Right kidney (tissue), 9 donors: ENCODE measurements at places on chromosomes 6 and 20.

DNA sequence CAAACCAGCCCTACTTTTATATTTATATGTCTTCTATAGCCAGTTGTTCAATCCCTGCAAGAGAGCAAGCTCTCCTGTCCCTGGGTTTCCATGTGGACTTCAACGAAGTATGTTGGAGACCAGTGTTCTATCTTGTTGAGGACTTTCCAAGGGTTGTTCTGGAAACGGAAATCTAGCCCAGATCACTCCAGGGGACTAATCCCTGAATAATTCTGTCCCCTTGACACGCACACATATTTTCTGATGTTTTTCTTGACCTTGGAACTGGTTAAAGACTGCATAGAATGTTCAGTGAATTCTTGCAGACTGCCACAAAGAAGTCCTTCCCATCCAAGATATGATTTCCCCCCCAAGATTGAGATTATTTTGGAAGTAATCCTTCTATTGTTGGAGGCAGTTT, 9.5 kb upstream of the MYLK2 start:
- no peak for DNase-seq

DNA sequence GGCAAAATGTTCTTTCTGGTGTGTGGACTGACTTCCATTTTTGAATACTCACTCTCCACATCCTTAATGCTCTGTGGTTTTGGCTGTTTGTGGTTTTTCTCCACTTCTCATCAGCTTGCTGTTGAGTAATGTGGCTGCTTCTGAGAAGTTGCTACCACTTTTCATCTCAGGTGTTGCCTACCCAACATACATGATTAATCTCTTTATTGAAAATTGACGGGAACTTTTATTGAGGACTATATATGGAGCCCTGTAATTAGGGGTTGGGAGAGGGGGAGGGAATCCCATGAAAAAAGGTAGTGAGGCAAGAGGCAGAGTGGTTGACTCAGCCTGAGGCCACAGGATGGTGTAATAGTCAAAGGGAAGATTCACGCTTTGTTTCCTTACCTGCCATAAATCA, 17.6 kb downstream of the IL22RA2 start:
- DNase-seq, result no peak

GRCh38 chr6:78580923-78581322, 286.4 kb upstream of the IRAK1BP1 start:
- no peak for DNase-seq

DNA sequence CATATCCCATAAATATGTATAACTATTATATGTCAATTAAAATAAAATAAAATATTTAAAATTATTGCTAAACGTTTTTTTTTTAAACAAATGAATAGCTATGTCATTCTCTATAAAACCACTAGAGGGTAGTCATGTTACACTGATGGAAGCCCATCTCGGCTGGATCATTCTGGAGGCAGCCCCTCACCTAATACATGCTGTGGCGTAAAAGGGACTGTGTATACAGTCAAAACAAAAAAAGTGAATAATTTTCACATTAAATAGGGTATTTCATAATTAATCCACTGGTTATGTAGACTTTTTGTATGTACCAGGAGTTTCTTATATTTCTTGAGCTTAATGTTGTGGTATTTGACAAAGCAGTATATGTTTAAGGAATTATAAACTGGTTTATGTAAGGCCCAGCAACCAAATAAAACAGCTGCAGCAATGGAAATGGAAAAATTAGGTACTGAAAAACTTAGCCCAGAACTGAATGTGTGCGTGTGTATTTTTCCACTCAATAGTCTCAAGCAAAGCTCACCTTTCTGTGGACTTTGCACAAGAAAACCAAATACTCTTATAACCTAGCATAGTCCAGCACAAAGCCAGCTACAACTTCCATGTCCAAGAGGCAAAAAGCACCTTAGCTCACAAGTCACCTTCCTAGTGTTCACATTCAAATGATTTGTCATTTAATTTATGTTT, 81.7 kb downstream of the COL9A1 start:
- DNase-seq, result peak; percentile 28

DNA sequence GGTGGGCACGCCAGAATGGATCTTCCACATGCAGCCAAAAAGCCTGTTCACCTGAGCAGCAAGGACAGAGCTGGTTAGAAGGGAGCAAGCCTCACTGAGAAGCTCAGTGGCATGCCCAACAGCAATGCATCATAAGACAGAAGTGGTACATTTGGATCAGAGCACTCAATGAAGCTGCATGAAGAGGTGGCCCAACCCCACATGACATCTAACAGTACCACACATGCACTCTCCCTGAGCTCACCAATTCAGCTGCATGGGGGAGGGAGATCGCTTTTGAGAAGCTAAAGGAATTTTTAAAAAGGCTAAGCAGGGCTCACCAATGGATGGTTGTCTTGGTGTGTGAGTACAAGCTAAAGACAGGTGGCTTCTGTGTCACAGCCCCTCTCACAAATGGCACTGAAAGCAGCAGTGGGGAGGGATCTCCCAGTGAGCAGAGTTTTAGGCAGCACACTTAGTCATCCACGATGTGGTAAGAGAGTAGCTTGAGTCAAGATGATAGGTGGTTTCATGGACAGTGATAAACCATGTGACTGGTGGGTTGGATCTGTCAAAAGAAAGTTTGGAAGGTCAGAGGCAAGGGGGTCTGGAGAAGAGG, 166.6 kb upstream of the TAB2 start:
- DNase-seq, result no peak

- no peak for DNase-seq
Measured at GRCh38 chr6:13288969-13289391, 39.4 kb downstream of the TBC1D7 start.

GRCh38 chr6:87766211-87766610, 64.2 kb upstream of the AKIRIN2 start:
- DNase-seq, result no peak

GRCh38 chr6:110938171-110938570, 20.3 kb upstream of the GTF3C6 start:
- no peak for DNase-seq

DNA sequence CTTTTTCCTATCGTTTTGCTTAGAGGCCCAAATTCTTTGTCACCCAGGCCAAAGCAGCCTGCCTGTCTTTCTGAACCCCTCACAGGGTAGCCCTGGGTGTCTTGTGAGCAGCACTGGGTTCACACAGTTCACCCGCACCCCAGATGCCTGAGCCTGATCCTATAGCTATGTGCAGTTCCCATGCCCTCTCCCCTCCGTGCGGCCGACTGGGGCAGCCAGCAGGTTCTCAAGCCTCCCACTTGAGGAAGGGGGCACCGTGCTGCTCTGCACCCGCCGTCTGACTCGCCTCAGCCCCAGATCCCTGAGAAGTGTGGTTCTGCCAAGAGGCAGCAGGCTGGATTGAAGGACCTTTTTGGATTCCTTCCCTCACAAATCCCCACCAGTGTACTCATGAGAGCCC, 89.0 kb downstream of the PSMB1 start:
- no peak for DNase-seq

- no peak for DNase-seq
Measured at GRCh38 chr6:3650076-3650958, 101.2 kb downstream of the PXDC1 start.

- no peak for DNase-seq
Measured at GRCh38 chr6:145502416-145502815, 232.9 kb downstream of the EPM2A start.

DNA sequence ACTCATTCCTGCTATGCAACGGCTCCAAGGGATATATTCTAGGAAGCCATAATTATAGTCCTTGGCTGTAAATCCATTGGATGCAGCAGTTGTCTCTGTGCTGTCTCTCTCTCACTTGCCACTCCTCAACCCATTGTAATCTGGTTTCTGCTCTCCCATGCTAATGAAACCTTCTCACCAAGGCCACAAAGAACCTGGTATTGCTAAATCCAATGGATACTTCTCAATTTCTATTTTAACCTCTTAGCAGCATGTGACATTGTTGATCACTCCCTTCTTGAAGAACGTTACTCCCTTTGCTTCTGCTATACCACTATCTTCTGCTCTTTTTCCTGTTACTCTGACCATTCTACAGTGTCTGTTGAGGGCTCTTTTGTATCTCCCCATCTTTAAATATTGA, 39.8 kb upstream of the GCLC start:
- no peak for DNase-seq

DNA sequence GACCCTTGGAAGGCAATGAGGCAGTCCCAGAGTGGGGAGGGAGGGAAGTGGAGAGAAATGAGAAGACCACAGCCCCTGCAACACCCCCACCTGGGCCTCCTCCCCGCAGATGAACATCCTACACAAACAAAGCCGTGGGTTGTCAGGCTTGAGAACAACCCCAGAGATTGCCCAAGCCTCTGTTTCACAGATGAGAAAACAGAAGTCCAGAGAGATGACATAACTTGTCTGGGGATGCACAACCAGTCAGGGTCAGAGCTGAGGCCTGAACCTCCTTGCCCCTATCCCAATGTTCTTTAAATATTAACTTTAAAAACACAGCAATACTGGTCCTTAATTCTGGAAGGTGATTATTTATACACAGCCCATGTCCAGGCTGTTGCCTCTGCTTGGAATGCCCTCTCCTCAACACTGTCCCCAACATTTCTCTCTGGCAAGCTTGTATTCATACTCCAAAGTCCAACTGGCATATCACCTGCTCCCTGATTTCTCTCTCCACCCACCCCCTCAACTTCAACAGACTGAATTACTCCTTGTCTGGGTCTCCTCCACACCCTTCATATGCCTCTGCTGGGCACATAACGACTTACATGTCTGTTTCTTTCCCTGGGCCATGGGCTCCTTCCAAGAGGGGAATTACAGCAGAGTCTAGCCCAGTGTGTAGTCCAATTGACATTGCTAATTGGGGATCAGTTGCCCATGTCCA, 135.5 kb upstream of the LRFN2 start:
- DNase-seq, result no peak

DNA sequence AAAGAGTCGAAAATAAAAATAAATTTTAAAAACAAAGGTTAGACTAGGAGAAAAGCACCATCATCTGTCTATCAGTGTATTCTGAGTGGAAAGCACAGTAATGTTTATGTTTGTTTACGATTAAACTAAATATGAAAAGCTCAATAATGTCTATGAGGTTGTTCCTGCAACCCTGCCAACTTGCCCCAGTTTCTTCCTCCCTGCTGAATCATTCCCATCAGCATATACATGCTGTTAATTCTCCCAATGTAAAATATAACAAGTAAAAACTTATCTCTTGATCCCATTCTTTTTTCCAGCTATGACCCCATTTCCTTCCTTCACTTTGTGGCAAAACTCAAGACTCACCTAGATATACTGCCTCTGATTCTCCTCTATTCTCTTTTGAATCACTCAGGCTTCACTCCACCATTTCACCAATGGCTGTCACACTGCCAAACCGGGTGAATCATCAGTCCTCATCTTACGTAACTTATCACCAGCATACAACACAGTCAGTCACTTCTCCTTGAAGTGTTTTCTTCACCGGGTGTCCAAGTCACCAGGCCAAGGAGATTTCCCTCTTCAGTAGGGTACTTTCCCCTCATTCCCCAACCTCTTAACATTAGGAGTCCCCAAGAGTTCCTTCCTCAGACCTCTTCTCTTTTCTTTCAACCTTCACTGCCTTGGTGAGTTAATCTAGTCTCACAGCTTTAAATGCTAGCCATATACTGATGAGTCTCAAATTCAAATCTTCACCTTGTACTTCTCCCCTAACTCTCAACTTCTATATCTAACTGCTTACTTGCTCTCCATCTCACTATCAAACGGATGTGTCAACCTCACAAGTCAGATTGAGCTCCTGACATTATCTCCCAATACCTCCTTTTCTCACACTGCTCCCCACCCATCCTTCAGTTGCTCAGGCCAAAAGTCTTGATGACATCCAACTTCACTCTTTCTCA, 6.2 kb downstream of the TMEM242 start:
- DNase-seq, result no peak

DNA sequence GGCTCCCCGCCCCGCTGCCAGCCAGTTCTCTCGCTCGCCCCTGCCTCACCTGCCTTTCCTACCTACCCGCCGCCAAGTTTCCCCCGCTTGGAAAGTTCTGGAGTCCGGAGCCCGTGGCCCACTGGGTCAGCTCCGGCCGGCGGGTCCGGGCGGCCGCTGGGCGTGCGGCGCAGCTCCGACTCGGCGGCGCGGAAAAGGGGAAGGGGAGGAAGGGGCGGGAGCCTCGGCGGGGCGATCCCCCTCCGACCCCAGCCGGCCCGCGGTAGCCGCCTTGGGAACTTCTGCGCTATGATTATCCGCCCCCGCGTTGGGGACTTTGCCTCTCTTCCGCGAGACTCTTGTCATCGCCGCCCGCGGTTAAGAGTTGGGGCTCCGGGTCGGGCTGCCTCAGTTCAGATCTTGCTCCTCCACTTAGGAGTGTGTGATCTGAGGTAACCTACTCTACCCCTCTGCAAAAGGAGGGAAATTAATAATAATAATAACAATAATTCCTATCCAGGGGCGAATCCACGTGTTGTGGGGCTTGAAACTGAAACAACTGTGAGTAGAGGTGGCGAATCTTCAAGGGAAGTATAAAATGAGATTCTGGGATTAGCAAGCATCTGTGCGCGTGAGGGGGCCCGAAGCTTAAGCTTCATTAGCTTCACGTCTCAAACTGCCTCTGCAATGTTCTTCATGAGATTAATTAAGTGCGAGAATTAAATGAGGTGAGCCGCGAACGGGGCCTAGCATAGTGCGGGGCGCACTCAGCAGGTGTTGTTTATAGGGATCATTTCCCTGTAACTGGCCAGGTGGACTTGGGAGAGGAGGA, 30.8 kb downstream of the SF3B5 start:
- peak; percentile 70 for DNase-seq

GRCh38 chr6:56372406-56372995, 125.1 kb upstream of the COL21A1 start:
- peak; percentile 34 for DNase-seq

- DNase-seq, result no peak
Measured at GRCh38 chr20:16296931-16297330, 276.3 kb downstream of the KIF16B start.

GRCh38 chr6:72657407-72658197, 35.7 kb downstream of the KCNQ5 start:
- no peak for DNase-seq

GRCh38 chr6:143647191-143647590, 30.6 kb upstream of the PHACTR2 start:
- no peak for DNase-seq

- no peak for DNase-seq
Measured at GRCh38 chr6:22499815-22500214, 69.6 kb upstream of the HDGFL1 start.

DNA sequence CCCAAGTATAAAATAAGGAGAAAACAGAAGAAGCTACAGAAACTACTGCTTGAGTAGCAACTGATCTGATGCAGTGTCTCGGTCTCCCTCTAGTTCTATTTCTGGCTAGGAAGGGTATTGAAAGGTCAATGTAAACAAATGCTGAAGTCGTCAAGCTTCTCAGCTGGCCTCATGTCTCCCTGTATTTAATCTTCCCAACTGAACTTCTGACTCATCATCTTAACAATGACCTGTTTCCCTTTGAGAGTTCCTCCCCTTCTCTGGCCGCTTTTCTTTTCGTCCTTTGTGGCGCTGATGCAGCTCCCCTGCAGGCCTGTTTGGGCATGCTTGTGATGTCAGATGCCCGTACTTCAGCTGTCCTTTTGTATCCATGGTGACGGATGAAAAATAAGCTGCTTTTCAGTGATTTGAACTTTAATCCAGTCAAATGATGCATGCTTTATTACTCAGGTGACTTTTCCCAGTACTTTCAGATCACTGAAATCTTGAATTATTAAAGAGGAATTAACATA, 7.8 kb upstream of the LCA5 start:
- peak; percentile 49 for DNase-seq
